Nasal cavity respiratory epithelium epithelial cell of viscerocranial mucosa (primary cell): ENCODE measurements at places on chromosomes 3 and 15. TPM values are rescaled to one million over a fixed set of nuclear protein-coding genes. Genes with fewer than 3 reads are reported as not detected.

Gene CCDC191
- 1.0 and 2.8 TPM in 2 replicates for total RNA-seq

Gene PLAAT1
- 0.78 and 1.0 TPM in 2 replicates for total RNA-seq

Gene ALDH1A3
- 277 and 355 TPM in 2 replicates for total RNA-seq

Gene GOLGA8Q
- total RNA-seq: 0.34 and 1.6 TPM in 2 replicates

Gene RFT1
- 18.1 and 25.1 TPM in 2 replicates for total RNA-seq

Gene EFCAB12
- under 0.01 TPM in 2 replicates for total RNA-seq

Gene SLC12A1
- not detected in 2 replicates for total RNA-seq

Gene ZNF662
- 1.2 and 1.7 TPM in 2 replicates for total RNA-seq

Gene A4GNT
- total RNA-seq: not detected in 2 replicates

Gene SNX22
- under 0.01 and 0.07 TPM in 2 replicates for total RNA-seq

Gene CACNA2D2
- under 0.01 TPM in 1 of 2 replicates, not detected in the other for total RNA-seq

Gene BCL6
- total RNA-seq: 3.4 and 16.1 TPM in 2 replicates

Gene DUOX2
- 1.0 and 3.2 TPM in 2 replicates for total RNA-seq

Gene RARB
- total RNA-seq: under 0.01 and 2.6 TPM in 2 replicates

Gene DUOXA2
- not detected in 2 replicates for total RNA-seq

Gene C3orf33
- total RNA-seq: 1.9 and 3.8 TPM in 2 replicates

Gene PPM1L
- total RNA-seq: 4.1 and 10.8 TPM in 2 replicates

Gene ZNF660
- total RNA-seq: 0.34 and 0.78 TPM in 2 replicates
